Upper lobe of right lung (tissue), 1 donor: ENCODE measurements at places on chromosomes 13 and 19. TPM values are rescaled to one million over a fixed set of nuclear protein-coding genes. Genes with fewer than 3 reads are reported as not detected.

DNA sequence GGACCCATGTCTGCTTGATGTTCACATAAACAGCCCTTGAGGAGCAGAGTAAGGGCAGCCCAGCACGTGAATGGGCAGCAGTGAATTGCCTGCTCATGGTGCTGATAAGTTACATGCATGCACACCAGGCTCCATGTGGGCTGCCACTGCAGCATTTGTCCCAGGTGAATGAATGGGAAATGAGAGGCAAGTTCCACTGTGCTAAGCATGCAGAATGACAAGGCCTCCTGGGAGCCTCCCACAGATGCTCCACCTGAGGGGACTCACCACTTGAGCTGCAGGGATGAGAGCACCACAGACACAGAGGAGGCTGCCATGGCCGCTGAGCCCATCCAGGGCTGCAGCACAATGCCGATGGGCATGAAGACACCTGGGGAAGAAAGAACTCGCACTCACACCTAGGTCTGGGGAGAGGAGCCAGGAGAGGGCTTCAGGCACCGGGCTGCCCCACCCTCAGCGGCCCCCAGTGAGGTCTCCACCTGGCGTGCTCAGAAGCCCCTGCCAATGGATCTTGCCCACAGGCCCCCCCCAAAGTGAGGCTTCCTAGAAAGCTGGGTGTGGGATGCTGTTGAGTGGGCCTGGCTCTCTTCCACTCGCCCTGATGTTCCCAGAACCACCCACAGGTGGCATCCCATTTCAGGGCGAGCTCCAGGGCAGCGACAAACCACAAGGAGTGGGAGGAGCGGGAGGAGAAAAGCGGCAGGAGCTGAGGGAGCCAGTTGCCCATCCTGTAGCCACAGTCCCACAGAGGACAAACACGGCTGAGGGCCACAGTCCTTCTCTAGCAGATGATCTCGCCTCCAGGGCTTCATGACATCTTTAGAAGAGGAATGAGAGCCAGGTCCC lies 73.8 kb downstream of the CCDC70 start:
- H3K4me3 ChIP-seq, result no peak overlapping the region
- H3K4me1 ChIP-seq, result no peaks in the 10 kb centered on the region
- DNase-seq, result no peak
- no peaks in the 10 kb centered on the region for H3K36me3 ChIP-seq
- H3K27me3 ChIP-seq, result no peaks in the 10 kb centered on the region
- no peak overlapping the region for H3K27ac ChIP-seq

DNA sequence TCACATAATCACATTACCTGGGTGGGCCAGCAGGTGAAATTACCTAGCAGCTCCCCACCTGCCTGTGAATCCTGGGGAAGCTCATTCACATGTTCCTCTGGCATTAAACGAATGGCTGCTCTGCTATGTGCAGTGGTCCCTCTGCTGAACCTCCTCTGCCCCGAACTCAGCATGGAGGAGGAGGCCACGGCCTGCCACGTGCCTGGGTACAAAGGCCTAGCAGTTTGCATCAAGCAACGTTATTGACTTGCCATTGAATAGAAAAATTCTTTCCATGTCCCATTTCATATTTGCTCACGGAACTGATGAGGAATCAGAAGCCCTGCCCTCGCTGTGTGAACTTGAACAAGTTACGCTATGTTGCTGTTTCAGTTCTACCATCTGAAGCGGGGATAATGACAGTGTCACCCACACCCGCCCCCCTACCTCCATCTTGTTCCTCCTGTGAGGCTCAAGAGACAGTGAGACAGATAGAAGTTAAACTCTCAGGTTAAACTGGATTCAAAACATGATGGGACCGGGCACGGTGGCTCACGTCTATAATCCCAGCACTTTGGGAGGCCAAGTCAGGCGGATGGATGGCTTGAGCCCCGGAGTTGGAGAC lies 25.3 kb downstream of the SLC7A1 start:
- no peak for DNase-seq
- H3K27ac ChIP-seq, result no peak overlapping the region
- H3K36me3 ChIP-seq, result no peaks in the 10 kb centered on the region
- no peak overlapping the region for H3K4me3 ChIP-seq
- H3K4me1 ChIP-seq, result no peaks in the 10 kb centered on the region
- H3K27me3 ChIP-seq, result no peaks in the 10 kb centered on the region

Gene CCDC8
- total RNA-seq, result 8.9 TPM

Gene CCDC106
- total RNA-seq, result 11.1 TPM

DNA sequence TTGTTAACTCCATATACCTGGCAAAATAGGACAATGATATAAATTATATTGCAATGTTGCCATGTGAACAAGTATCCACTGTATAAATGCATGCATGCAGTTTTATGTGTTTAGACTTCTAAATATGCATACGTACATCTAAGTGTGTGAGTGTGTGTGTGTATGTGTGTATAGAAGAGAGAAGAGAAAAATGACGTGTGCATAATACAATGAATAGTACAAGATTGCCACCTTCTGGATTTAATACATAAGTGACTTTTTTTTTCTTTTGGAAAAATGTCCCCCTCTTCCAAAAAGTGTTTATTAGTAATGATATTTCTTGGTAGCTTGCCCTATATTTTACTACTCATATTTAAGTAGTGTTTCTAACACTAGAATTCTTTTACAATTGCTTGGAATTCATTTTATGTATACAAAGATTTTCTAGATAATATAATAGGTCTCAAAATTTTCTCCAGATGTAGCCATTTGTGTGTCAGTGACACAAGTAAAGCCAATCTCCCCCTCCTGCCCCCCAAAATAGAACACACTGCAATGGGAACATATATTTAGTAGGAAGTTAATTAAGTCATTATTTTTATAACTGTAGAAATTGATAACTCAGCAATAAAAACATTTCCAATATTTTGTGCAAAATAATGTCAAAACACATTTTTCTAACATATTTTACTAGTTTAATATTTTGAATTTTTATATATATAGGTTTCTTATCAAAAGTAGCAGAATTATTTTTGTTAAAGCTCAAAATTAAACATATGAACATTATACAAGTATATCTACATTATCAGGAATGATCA lies 783.3 kb upstream of the ATXN8OS start:
- H3K36me3 ChIP-seq, result no peaks in the 10 kb centered on the region
- no peak overlapping the region for H3K4me3 ChIP-seq
- no peaks in the 10 kb centered on the region for H3K4me1 ChIP-seq
- no peak overlapping the region for H3K27ac ChIP-seq
- DNase-seq, result no peak

GRCh38 chr13:83667606-83668005 lies 214.7 kb downstream of the SLITRK1 start:
- H3K27me3 ChIP-seq, result no peaks in the 10 kb centered on the region
- H3K4me3 ChIP-seq, result no peak overlapping the region
- H3K4me1 ChIP-seq, result no peaks in the 10 kb centered on the region

Gene SIGLEC12
- 3.7 TPM for total RNA-seq

DNA sequence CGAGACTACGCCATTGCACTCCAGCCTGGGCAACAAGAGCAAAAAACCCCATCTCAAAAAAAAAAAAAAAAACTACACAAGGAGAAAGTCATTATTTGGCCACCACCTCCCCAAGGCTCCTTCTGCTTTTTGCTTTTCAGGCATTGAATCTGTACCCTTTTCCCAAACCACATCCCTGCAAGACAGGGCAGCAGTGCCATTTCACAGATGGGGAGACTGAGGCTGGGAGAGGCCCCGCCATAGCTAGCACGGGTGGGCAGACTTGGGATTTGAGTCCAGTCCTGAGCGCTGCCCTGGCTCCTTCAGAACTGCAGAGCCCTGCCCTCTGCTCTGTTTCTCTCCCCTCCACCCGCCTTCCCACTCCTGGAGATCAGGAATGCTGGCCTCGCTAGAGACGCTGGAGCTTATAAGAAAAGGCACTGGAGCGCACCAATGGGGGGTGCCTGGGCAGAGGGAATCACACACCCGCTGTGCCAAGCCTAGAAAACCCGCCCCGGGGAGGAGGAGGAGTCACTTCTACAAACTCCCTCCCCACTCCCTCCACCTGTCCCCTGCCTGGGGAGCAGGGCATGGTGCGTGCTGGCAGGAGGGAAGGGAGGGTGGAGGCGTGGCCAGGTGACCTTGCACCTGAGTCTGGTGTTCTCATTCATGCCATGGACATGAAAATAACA lies 17.6 kb downstream of the TJP3 start:
- H3K4me3 ChIP-seq, result no peak overlapping the region

Gene NOVA2
- 21.2 TPM for total RNA-seq

- no peak for DNase-seq
- H3K4me1 ChIP-seq, result no peaks in the 10 kb centered on the region
- H3K27ac ChIP-seq, result no peak overlapping the region
- no peak overlapping the region for H3K4me3 ChIP-seq
- peaks cover 74% of the 10 kb centered on the region for H3K36me3 ChIP-seq
- no peaks in the 10 kb centered on the region for H3K27me3 ChIP-seq
These were observed 10.8 kb downstream of the UBXN6 start for GRCh38 chr19:4446704-4447200.

Gene TEAD2
- total RNA-seq, result 36.4 TPM

- H3K4me1 ChIP-seq, result no peaks in the 10 kb centered on the region
- H3K36me3 ChIP-seq, result no peaks in the 10 kb centered on the region
- H3K27me3 ChIP-seq, result no peaks in the 10 kb centered on the region
- no peak overlapping the region for H3K27ac ChIP-seq
- H3K4me3 ChIP-seq, result no peak overlapping the region
- no peak for DNase-seq
These were observed 1303.1 kb downstream of the UQCRFS1 start for GRCh38 chr19:27909861-27910260.

DNA sequence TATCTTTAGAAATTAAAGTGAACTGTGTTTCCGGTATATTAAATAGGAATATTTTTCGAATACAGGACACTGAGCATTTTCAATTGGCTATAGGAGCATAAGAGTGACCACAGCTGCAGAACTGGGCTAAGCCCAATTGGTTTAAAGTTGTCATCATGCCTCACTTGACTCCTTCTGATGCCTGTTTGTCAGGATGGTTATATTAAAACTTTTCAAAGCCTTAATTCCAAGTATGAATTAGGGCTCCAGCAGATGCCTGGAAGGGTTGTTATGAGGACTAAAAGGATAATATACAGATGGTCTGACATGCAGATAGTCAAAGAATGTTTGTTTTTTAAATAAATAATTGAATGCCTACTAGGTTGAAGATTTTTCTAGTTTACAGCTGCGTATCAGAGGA lies 100.0 kb downstream of the LMO7 start:
- H3K36me3 ChIP-seq, result no peaks in the 10 kb centered on the region
- no peaks in the 10 kb centered on the region for H3K27me3 ChIP-seq
- no peak overlapping the region for H3K27ac ChIP-seq
- DNase-seq, result no peak
- no peak overlapping the region for H3K4me3 ChIP-seq

GRCh38 chr13:23988546-23989122 lies 91.3 kb upstream of the C1QTNF9B start:
- H3K27me3 ChIP-seq, result no peaks in the 10 kb centered on the region
- H3K36me3 ChIP-seq, result no peaks in the 10 kb centered on the region
- no peak overlapping the region for H3K27ac ChIP-seq
- DNase-seq, result no peak
- H3K4me3 ChIP-seq, result no peak overlapping the region

- H3K4me3 ChIP-seq, result no peak overlapping the region
- H3K4me1 ChIP-seq, result peaks cover 34% of the 10 kb centered on the region
- no peaks in the 10 kb centered on the region for H3K27me3 ChIP-seq
- H3K36me3 ChIP-seq, result no peaks in the 10 kb centered on the region
- no peak for DNase-seq
These were observed 37.2 kb downstream of the COL4A2 start for GRCh38 chr13:110344320-110344719.

GRCh38 chr19:14474827-14475226 lies 327 bp downstream of the PTGER1 start:
- DNase-seq, result no peak
- no peaks in the 10 kb centered on the region for H3K27me3 ChIP-seq
- peaks cover 34% of the 10 kb centered on the region for H3K4me1 ChIP-seq
- H3K4me3 ChIP-seq, result peak overlapping the region; percentile 4

Gene CCNA1
- 0.46 TPM for total RNA-seq

Gene ANKRD24
- 2.3 TPM for total RNA-seq

- H3K27ac ChIP-seq, result no peak overlapping the region
- no peak for DNase-seq
- no peaks in the 10 kb centered on the region for H3K4me1 ChIP-seq
- H3K27me3 ChIP-seq, result peaks cover 54% of the 10 kb centered on the region
These were observed 54.9 kb upstream of the PTPRS start for GRCh38 chr19:5395556-5395955.

Gene RUBCNL
- 2.9 TPM for total RNA-seq

DNA sequence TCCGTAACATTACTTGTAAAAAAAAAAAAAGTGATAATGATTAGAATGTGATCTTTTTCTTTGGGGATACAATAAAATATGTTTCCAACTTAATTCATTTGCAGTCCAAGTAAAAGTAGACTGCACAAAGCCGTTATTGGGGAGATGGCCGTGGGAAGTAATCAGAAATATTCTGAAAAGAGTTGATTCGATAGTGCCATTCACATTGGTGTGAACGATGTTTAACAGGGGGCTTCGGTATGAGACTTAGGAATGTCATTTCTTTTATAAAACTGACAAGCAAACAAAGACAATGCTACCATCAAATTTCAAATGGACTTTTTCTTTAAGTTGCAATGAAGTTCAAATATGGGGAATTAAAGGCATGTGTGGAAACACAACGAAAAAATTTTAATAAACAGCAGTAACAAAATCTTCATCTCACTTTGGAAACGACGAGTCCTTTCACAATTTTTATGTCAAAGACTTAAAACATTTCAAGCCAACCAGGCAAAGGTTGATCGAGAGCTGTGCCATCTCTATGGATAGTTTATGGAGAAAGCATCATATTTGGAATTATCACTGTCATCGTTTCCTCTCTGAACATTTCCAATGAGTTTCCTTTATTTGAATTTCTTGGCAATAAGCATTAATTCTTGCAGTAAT lies 1.7 kb upstream of the ZIC5 start:
- peaks cover 94% of the 10 kb centered on the region for H3K27me3 ChIP-seq
- no peaks in the 10 kb centered on the region for H3K36me3 ChIP-seq
- DNase-seq, result no peak
- H3K4me3 ChIP-seq, result no peak overlapping the region
- H3K4me1 ChIP-seq, result peaks cover 26% of the 10 kb centered on the region

GRCh38 chr13:88000239-88000638 lies 329.1 kb downstream of the SLITRK5 start:
- DNase-seq, result no peak
- no peaks in the 10 kb centered on the region for H3K4me1 ChIP-seq
- H3K4me3 ChIP-seq, result no peak overlapping the region
- no peaks in the 10 kb centered on the region for H3K36me3 ChIP-seq
- no peak overlapping the region for H3K27ac ChIP-seq

DNA sequence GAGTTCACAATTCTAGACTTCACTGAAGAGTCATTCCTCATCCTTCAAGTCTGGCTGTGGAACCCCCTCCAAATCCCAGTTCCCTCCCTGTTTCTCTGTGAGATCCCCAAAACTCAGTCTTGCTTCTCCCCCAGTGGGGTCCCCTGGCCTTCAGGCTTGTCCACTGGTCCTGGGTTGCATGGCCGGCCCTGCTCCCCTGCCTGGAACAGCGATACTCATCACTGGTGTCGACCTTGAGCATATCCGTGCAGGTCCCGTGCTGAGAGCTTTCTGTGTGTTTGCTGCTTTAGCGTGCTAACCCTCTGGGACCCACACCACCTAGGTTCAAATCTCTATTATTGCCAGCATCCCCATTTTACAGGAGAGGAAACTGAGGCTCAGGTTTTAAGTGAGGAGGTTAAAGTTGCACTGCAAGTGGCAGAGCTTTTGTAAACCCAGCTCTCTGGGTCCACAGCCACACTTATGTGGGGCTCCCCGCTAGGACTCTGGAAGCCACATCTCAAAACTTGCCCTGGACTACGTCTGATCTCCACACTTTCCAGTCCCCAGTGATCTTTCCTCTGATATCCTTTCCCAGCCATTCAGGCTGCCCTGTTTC lies 15.5 kb downstream of the LIPE start:
- no peak overlapping the region for H3K4me3 ChIP-seq
- H3K4me1 ChIP-seq, result no peaks in the 10 kb centered on the region
- H3K36me3 ChIP-seq, result no peaks in the 10 kb centered on the region
- no peak for DNase-seq
- no peaks in the 10 kb centered on the region for H3K27me3 ChIP-seq
